Pons (tissue), 1 donor: ENCODE measurements at places on chromosomes 6 and 20.

GRCh38 chr20:12016291-12016690 is 98.6 kb downstream of the BTBD3 start:
- DNase-seq: no peak

GRCh38 chr6:80254716-80255115 is 148.2 kb downstream of the BCKDHB start:
- DNase-seq: peak; percentile 65

GRCh38 chr20:38181207-38181801 is 16.2 kb upstream of the TGM2 start:
- no peak for DNase-seq

GRCh38 chr6:112800916-112801315 is 453.8 kb downstream of the RFPL4B start:
- DNase-seq: no peak

- DNase-seq: no peak
These were observed 57.8 kb downstream of the SLC2A10 start for GRCh38 chr20:46767127-46767761.

GRCh38 chr20:12970372-12970821 is 38.4 kb upstream of the SPTLC3 start:
- DNase-seq: peak; percentile 52
